ENCODE measurements at places on chromosomes 12 and 14.

- DNase-seq: no peak
Observed at GRCh38 chr12:121144416-121144914, 11.8 kb downstream of the P2RX7 start.

DNA sequence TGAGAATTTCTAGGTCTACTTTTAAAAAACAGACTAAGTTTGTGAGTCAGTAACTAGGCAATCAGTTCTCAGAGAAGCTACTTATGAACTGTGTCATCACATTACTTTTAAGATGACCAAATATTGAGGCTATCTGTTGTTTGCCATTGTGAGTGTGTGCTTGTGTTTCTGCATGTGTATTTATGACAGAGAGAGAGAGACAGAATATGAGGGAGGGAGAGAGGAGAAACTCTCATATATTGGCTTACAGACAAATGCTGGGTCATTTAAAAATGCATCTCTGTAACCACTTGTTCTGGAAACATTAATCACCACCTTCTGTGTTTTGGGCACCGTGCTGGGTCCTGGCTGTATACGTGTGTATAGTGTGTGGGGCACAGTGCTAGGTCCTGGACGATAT lies 161.5 kb upstream of the FRMD6 start:
- no peak for DNase-seq

DNA sequence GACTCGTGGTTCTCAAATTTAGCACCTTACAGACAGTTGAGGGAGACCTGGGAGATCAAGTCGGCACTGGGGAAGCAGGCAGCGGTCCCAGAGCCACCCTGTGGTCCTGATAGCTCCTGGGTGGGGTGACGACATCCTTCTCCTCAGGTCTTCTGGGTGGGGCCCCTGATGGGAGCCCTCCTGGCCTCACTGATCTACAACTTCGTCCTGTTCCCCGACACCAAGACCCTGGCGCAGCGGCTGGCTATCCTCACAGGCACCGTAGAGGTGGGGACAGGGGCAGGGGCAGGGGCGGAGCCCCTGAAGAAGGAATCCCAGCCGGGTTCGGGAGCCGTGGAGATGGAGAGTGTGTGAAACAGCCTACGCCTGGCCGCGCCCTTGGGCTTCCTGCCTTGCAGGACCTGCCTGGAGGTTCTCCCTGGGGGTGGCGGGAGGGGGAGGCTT lies 2.6 kb downstream of the AQP6 start:
- DNase-seq: no peak

DNA sequence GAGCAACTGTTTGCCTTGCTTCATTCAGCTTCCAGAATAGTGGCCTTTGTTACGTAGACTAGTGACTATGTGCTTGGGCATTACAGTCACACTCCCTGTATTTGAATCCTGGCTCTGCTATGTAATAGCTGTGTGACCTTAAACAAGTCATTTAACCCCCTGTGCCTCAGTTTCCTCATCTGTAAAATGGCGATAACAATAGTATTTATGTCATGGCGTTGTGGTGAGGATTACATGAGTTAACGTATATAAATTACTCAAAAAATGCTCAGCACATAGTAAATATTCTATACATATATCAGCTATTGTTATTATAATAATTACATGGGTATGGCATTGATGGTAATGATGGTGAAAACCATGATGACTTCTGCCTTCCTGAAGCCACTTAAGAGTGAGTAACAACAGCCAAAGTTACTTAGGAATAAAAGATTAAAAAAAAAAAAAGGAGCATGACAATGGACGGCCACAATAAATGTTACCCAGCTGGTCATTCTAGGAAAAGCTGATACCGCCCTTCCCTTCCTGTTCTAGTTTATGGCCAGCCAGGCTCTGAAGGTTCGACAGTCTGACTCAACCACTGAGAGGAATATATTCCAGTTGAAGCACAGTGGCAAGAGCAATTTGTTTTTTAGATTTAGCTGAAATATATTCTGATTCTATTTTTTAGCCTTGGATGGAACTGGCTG lies 9.9 kb upstream of the ADIPOR2 start:
- no peak for DNase-seq

GRCh38 chr12:47312808-47313426 lies 233.2 kb upstream of the AMIGO2 start:
- DNase-seq: no peak

GRCh38 chr14:93749076-93749420 lies 39.2 kb downstream of the PRIMA1 start:
- no peak for DNase-seq

GRCh38 chr14:32438517-32438916 lies 109.4 kb downstream of the AKAP6 start:
- no peak for DNase-seq

DNA sequence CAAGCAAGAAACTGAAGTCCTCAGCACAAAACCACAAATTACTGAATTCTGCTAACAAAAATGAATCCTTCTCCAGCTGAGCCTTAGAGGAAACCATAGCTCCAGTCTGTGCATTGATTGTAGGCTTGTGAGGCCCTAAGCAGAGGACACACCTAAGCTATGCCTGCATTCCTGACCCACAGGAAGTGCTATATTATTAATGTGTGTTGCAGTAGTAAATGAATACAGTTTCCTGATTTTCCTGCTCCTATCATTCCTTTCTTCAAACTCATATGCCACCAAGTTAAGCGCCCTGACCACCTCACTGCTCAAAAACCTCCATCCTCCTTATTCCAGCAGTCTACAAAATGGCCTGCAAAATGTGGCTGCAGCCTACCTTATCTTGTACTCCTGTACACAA lies 151.9 kb upstream of the ABCD2 start:
- DNase-seq: no peak

GRCh38 chr14:105562713-105563346 lies 36.4 kb downstream of the TMEM121 start:
- no peak for DNase-seq

GRCh38 chr14:64760916-64761315 lies 56.7 kb downstream of the PLEKHG3 start:
- no peak for DNase-seq

- DNase-seq: no peak
Observed at GRCh38 chr12:6703631-6704030, 3.0 kb upstream of the PIANP start.

DNA sequence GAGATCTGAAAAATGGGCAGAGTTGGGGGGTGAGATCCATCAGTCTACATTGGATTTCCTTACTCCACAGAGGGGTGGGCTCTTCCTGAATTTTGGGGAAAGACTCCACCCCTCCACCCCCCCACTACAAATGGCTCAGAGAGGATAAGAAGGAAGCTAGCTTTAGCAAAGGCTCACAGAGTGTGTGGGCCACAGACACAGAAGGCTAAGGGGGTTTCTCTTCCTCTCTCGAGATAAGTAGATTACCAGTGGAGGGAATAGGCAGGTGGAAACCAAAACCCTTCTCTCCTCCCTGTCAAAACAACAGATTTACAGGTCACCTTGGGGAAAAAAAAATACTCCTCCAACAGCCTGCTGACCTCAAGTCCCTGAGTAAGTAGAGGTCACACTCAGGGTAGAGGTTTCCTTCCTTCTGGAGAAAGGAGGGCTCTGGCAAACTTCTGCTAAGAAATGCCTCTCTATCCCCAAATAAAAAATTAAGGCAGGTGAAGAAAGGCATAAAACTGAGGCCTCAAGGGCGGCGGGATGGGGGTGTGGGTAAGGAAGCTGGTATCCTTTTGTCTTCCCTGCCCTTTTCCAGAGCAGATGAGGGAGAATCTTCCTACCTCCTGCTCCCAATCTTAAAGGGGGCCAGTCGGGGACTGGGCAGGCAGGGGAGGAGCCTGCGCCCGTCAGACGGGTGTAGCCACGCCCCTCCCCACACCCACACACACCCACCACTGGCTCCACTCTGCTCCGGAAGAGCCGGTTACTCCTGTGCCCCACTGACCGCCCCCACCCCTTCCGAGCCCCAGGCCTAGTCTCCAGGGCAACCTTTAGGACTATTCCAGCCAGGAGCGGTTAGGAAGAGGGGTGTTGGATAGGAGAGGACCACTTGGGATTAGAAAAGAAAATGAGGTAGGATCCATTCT lies 1.9 kb upstream of the BAZ2A start:
- DNase-seq: no peak

DNA sequence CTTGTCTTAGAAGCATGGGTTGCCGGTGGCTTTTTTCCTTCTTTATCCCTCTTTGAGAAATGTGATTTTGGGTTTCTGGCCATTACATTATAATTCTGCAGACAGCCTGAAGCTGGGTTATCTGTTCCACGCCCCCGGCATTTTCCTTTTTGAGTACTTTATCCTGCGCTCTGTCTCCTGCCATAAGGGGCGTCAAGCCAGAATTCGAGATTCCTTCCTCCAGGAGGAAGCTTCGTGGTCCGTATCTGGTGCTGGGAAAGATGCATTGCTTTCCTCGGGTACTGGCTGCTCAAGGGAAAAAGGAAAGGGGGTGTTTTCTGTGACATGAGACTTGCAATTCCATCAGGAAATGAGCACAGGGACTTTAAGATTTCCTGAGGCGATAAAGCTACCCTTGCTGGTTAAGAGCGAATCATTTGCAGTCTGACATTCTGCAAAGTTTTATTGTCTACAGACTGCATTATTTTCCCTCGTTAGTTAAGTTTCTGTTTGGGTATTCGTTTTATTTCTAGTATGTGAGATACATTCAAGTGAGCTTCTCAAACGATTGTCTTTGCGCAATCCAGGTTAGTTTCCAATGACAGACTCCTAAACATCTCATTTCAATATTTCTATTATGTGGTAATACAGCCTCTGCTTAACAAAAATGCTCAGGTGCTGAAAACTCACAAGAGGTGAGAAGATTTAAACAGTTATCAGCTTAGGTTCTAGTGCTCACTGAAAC lies 694 bp downstream of the AKAP5 start:
- DNase-seq: no peak

DNA sequence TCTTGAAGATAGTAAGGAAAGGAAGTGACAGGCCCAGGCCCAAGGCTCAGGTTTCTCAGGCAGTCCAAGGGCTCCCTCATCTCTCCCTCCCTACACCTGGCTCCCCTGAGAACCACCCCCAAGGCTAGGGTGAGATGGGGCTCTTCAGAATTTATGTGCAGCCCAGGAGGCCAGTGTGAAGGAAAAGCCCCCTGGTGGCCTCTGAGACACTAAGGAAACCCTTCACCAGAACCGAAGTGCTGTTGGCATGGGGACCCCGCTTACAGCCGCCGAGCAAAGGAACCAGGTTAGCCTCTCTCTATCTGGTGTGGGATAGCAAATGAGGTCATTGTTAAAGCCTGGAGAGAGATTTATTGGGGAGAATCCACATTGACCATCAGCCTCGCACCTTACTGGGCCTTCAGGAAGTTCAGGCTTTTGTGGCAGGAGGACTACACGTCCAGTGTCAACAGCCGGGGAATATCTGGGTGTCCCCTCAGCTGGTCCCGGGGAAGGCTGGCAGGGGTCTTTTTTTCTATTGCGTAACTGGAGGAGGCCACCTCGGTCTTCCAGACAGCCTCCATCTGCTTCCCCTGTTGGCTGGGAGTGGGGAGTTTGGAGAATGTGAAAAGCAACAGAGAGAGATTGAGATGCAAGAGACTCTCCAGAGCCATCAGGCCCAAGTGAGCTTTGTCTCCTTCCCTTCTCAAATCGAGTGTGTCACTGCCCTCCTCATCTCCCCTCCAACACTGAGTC lies 18.1 kb downstream of the FAM186B start:
- no peak for DNase-seq

DNA sequence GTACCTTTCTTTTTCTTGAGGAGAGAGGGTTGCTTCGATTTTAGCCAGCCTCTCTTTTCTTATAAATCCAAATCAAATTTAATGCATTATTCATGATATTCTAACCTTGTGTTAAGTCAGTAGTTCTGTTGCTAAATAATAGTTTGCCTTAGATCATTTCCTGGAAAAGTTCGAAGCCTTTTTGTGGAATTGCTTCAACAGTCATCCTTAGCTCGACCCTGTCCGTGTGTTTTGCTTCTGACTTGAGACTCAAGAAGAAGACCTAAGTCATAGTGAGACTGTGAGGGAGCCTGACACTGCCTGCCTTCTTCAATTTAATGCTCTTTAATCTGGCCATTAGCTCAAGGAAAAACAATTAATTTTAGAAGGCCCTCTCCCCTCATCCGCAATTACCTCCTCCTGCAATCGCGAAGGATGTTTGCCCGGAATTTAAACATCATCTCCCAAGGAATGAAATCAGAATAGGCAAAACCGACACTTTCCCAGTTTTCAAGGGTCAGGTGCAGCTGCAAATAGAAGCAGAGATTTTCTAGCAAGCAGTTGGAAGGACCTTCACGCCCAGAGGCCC lies 453 bp upstream of the SLC4A8 start:
- DNase-seq: no peak

DNA sequence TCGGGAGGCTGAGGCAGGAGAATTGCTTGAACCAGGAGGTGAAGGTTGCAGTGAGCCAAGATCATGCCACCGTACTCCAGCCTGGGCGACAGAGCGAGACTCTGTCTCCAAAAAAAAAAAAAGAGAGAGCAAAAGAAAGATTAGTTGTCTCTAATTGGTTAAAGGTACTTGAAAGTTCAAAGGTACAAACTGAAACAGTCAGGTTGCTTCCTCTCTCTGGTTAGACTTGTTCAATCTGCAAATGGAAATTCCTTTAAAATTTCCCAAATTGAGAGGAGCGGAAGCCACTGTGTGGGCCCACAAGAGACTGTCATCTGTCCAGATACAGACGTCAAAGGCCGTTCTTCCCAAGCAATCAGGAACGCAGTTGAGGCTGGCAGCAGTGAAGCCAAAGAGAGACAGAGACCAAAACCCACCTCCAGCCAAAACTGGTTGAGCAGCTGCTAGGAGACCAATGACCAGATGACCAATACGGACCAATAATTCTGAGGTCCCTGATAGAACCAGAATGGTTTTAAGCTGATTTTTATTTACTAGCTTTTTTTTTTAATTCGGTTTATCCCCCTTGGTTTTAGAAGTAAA lies 63.6 kb downstream of the GCH1 start:
- no peak for DNase-seq

DNA sequence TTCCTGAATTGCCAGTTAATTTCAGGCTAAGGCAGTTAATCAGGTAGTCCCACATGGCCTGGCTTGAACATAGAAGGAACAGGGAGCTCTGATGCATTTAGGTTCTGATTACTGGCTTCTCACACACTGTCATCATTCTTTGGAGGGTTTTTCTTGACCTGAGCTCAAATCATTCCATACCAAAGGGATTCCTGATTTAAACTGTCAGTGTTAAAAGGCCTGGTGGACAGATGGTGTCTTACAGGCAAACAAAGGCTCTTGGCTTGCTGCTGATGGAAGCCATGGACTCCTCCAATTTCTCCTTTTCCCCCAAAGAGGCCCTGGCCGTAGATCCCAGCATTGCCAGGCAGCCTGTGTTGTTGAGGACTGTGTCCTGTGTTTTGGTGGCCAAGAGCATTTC lies 30.2 kb downstream of the CACNA1C start:
- DNase-seq: no peak
